Sigmoid colon (tissue), 7 donors: ENCODE measurements at places on chromosomes 12 and 14. TPM values are rescaled to one million over a fixed set of nuclear protein-coding genes. Genes with fewer than 3 reads are reported as not detected.

DNA sequence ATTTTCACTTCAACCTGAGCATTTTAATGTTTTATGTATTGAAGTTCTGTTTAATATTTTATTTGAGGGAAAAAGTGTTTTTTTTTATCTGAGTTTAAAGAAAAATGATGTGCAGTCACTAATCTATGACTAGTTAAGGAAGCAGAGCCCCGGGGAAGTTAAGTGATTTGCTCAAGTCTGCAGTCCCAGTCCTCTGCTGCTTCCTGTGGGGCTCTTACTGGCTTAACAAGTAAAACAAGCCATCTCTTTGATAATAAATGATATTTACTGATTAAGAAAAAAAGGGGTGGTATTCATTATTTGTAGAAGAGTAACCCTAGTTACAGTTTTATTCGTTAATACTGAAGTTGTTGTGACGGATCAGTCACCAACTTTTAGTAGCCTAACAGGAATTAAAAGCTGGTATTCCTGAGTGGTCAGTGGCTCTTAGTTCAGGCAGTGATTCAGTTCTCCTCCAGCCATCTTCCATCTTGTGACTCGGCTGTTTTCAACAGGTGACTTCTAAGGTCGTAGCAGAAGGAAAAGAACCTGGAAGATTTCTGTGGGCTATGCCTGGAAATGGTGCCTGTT is 21.7 kb downstream of the BICDL1 start:
- no peak for DNase-seq

- no peak for DNase-seq
Measured at GRCh38 chr14:96956464-96957239, 159.5 kb downstream of the VRK1 start.

METTL3 gene
- 60.9 TPM for total RNA-seq

DNA sequence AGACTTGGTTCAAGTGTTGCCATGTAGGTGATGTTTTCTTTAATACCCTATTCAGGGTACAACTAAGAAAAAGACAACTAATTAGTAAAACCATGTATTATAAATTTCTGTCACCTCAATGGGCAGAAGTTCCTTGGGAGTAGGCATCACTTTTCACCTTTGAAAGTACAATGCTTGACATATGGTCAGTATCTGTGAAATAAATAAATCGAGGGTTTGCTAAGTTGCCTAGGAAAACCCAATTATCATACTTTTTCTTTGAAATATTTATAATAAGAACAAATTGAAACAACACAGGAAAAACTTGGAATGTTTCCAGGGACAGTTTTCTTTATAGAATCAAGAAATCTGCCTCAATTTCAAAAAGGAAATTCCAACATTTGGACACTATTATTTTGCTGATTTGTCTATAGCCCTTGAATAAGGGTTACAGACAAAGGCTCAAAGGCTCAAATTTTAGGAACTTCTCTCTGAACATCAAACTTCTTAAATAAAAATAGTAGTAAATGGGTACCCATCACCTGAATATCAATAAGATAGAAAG is 13.7 kb downstream of the FGD6 start:
- no peak for DNase-seq
